ENCODE measurements at places on chromosomes 2 and 18.

DNA sequence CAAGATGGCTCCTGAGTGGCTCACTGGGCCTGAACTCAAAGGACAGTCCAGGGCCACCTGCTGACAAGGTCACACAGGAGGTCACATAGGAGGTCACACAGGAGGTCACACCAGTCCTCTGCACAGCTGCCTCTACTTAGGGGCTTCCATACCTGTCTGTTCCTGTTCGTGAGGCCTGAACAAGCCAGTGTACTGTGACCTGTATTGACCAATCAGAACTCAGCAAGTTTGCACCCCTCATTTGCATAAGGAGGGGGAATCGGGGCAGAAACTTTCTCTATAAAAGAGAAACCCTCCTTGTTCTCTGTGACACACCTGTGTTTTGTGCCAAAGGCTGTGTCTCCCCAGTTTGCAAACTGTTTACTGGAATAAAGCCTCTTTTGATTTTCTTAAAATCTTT is 478.9 kb downstream of the EIPR1 start:
- DNase-seq, result no peak

- no peak for DNase-seq
Measured at GRCh38 chr2:74006459-74006858, 21.7 kb downstream of the TET3 start.

DNA sequence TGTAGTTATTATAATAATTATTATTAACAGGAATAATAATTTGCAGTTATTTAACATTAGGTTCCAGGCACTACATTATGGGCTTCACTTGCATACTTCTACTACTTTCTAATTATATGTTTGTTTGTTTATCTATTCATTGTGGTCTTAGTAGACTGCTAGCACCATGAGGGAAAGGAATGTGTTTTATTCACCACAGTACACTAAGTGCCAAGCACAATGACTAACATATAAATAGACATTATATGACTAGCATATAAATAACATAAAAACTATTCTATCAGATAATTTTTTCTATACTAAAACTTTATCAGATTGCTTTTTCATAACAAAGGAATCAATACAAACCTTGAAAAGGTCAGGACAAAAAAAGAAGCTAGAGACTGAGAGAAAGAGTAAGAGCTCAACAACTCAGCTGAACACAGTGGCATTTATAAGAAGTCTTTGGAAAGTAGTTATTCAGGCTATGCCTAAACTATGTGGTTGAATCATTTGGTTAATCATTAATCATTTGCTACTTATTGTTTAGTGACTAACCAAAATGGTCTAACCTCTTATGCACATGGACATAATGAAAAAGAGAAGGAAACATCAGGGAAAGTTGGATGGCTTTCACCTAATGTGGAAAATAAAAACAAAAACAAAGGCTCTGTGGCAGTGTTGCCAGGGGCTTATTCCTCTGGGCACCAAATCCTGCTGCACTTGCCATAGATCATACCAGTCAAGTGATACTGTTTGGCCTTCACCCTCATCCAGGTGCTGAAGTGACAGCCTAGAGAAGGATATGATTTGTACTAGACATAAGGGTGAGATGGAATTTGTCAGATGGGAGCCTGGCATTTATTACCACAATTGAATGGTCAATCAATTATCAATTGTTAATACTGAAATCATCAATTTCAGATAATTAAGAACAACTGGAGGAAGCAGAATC is 174.9 kb downstream of the ETAA1 start:
- DNase-seq, result peak; percentile 62

- no peak for DNase-seq
Measured at GRCh38 chr2:14716319-14716718, 83.8 kb downstream of the LRATD1 start.

DNA sequence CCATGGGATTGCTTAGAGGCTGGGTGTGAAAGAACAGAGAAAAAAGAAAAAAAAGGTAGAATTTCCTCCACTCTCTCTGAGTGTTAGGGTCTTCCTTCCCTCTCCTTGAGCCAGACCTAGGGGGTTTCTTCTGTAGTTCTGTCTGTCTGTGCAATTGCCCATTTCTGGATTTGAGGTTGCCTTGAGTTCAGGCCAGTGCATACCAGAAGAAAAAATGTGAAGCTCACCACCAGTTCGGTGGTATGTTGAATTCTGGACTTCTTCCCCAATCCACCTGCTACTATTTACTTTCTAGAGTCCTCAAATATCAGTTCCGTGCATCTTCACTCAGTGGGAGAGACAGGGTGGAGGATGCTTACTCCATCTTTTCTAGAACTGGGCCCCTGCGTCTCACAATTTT is 15.3 kb upstream of the SELENOI start:
- DNase-seq, result peak; percentile 20

DNA sequence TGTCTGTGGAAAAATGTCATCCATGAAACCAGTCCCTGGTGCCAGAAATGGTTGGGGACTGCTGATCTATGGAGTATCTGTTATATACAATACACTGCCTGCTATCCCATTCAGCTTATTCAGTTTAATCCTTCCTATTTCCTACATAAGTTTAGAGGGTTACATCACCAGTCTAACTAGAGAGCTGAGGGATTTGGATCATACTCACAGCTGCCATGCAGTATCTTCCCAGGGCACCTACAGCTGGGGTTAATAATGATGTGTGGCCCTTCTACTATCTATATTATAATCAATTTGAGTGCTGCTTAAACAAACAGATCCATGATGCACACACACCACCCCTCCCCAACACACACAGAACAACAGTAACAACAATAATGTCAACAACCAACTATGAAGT is 524.0 kb downstream of the LRRTM4 start:
- DNase-seq, result no peak

DNA sequence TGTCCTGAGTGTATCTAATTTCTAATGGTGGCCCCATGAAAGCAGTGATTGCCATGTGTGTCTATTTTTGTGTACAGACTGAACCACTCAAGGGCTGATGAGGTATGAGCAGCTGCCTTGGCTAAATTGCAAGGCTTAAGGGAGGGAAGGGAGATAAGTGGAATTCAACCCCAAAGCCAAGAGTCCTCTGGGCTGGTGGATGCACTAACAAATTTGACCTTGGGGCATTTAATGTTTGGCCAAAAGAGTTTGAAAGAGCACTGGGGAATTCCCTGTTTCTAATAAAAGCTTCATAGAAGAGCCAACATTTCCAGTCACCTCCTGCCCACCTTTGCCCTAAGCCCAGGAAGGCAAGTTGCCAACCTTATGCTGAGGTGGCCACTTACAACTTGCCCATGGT is 172.1 kb downstream of the SETBP1 start:
- DNase-seq, result no peak

GRCh38 chr2:92073036-92073814 is 2798.0 kb upstream of the TEKT4 start:
- DNase-seq, result no peak

DNA sequence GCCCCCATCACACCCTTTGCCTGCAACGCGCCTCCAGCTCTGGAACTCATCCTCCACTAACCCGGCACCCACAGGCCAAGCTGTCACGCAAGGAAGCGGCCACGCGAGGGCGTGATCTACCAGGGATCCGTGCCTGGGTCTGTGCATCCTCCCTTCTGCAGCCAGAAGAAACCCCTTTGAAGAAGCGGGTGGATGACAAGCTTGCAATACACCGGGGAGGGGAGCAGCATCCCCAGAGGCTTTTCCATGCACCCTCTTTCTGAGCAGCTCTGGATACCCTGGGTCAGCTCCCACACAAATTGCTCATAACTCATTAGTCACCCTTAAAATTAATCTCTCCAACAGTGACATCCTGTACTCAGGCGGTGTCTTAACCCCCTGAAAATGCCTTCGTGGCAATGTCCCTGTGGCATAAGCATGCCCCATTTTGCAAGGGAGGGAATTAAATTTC is 47.6 kb downstream of the PDCL3 start:
- peak; percentile 44 for DNase-seq

DNA sequence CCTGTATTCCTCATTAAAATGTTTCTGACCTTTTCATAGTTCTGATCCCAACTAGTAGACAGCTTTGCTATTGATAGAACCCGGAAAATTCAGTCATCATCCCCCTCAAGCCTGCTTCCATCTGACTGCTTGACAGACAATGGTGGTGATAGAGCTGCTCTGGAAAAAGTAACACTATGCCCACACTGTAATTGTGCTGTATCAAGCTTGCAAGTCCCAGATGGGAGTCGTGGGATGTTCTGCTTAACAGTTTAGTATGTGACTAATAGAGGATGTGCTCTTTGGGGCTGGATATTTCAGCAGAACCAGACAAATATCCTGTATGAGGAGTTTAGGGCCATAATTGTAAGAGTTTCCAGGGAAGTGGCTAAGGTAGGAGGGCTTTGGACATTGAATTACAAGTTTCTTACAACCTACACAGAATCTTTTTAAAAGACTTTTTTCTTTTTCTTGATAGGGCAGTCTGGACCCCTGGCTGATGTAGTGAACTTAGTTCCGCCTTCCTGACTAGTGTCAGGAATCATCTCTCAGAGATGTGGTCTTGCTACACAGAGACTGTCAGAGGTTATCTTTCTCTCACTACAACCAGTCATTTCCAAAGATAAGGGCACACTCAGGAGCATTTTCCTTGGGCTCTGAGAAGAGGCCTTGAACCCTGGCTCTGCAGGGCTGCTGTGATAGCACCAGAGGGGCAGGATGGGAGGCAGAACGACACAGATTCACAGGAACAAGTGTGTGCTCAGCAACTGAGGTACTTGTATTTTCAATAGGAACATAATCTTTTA is 158.0 kb upstream of the RBMS1 start:
- peak; percentile 44 for DNase-seq

DNA sequence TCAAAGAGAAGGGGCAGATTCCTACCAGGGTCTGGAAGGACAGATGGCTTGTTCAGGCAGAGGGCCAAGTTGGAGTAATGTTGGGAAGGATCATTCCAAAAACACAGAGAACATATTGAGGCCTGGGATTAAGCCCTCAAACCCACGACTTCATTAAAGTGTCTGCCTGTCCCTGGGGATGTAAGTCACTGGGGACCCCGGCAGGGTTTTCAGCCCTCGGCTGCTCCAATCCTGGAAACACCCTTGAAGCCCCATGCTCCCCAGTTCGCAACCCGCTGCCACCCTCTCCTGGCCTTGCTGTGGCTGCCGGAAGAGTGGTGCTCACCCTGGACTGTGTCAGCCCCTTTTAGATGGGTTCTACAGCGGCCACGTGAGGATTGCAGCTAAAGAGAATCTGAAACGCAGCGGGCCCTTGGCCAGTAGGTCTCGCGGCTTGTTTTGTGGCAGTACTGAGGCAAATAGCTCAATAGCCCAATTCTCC is 79.9 kb downstream of the EPAS1 start:
- DNase-seq, result no peak

DNA sequence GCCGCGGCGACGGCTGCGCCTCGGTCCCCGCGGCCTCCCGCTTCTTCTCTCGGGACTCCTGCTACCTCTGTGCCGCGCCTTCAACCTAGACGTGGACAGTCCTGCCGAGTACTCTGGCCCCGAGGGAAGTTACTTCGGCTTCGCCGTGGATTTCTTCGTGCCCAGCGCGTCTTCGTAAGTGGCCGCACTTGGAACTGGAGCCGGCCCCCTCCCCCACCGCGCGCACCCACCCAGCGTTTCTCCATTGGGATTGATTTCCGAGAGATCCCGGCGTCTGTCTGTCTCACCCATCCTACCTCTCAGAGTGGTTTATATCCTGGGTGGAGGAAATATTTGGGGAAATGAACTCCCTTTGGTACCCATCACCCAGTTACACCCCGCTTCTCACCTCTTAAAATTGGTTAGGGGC is 498 bp downstream of the ITGAV start:
- peak; percentile 37 for DNase-seq

DNA sequence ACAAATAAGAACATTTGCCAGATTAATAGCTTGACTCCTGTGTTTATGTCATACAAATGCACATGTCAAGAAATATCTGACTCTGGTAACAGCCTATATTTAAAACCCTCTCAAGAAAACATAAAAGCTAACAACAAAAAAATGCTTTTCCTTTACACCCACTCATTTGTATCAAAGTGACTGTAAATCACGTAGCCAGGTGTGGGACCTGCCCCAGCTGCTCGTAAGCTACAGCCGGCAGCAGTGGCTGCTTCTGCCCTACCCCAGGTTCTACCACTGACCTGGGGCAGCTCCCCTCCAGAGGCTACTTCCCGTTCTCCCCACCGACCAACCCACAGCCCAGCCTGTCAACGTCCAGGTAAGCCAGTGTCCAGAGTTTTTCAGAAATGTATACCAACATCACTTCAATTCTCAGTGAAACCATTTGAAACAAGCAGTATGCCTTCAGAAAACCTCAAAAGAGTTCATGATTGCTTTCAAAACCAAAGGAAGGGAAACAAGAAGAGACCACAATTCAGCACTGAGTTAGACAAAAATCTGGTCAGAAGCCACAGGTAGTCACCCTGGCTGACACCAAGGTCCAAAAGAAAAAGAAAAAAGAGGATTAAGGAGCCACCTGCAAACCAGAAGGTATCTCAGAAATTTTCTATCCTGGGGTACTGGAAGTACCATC is 40.4 kb downstream of the KIDINS220 start:
- DNase-seq, result no peak

DNA sequence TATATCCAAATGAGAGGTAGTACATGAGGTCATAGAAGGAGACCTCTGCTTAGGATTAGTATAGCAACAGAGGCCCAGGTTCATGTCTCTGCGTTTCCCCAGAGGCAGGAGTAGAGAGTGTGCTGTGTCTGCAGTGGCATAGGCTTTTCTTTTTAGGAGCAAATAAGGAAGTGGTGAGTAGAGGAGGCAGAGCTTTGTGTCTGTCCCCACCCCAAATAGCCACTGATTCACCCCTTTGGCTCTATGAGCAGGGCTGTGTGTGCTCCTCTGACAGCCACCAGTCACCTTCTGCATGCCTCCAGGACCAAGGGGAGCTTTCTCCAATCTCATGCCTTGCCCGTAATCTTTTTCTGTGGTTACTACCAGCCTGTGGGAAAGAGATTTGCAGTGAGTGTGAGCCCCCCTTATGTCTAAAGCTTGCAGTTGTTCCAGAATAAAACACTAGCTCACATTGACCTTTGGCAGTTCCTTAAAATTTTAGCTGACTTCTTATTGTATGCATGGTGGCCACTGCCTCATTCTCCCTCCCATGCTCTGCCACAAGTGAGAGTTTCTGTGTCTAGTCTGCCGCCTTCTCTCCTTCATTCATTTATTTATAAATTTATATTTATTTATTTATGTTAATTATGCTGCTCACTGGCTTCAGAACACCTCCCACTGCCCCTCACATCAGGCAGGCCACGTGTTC is 23.5 kb upstream of the ELAC1 start:
- DNase-seq, result no peak

- DNase-seq, result no peak
Measured at GRCh38 chr2:66228128-66228547, 206.8 kb upstream of the MEIS1 start.

GRCh38 chr2:98924038-98924830 is 11.8 kb downstream of the CRACDL start:
- DNase-seq, result no peak

- peak; percentile 74 for DNase-seq
Measured at GRCh38 chr18:59052965-59053820, 86.5 kb upstream of the SEC11C start.

GRCh38 chr18:65235966-65236624 is 514.7 kb upstream of the CDH7 start:
- DNase-seq, result peak; percentile 28

DNA sequence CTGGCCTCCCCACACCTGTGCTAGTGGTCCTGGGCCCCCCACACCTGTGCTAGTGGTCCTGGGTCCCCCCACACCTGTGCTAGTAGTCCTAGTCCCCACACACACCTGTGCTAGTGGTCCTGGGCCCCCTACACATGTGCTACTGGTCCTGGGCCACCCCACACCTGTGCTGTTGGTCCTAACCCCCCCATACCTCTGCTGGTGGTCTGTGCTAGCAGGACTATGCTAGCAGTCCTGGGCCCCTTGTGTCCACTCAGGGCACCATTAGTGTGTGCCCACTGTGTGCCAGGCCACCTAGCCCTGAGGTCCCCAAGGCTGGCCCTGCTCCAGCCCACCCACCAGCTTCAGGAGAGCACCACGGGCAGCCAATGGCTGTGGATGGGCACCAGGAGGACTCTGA is 558.2 kb upstream of the SALL3 start:
- no peak for DNase-seq
